PC-9 (cell line): ENCODE measurements at places on chromosomes 16 and 17.
A peak's percentile ranks its signal among the peaks of the same experiment; 100 is the strongest.

- no peak for DNase-seq
Observed at GRCh38 chr17:12982224-12982623, 35.6 kb downstream of the ELAC2 start.

- peak; percentile 59 for DNase-seq
Observed at GRCh38 chr17:7479213-7480088, at the start of gene ZBTB4. ZBTB4 (minus strand) TSS chr17:7479631; CDS start chr17:7466801, 12,830 bp downstream.

DNA sequence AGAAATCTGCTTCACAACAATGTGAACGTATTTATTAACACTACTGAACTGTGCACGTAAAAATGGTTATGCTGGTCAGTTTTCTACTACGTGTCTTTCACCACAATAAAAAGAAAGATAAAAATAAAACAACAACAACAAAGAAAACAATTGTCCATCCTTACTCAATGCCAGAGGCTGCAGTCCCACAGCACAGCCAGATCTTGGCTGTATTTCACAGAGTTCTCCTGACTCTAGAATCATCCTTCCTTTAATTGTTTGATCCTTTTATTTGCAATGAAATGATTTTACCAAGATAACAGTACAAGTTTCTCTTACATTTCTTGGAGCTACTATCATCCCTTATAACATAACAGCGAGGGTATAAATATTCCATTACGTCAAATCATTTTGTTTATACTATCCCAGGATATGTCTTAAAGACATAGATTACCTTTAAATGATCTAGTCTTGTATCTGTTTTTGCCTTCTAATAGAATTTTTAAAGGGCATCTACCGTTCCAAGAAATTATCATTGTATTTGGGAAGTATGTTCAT is 103.3 kb downstream of the SLC39A11 start:
- no peak for DNase-seq

- DNase-seq, result no peak
Observed at GRCh38 chr16:55169780-55170179, 154.2 kb upstream of the IRX6 start.

DNA sequence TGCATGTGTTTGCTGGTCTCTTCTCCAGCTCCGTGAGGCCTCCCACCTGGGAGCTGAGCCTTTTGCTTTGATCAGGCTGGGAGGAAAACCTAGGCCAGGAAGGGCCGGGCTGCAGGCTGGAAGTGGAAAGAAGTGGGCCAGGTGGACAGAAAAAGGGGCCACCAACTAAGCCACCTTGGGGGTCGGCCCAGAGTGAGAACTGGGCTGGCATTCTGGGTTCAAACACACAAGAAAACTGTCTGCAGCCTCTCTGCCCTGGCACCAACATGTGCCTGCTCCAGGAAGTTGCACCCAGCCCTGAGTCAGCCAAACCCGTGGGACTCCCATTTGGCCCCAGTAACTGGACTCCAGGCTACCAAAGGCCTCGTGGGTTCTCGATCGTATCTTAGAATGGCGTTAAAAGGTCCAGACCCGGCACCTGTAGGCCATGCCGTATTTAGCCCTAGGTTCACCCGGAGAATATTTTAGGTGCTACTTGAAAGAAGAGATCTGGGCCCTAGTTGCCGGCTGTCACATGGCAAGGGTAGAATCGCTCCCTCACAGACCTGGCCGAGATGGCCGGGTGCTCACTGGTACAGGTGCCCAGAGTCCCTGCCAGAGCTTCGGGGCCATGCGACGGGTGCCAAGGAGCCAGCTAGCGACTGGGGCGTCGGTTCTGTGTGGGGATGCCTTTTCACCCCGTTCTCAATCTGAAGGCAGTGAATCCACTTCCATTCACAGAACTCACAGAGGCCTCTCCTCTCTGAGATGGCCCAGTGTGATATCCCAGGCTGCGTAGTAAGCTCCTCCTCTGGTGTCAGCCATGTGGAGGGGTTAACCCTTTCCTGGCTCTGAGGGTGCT is 236.6 kb downstream of the MRTFB start:
- peak; percentile 62 for DNase-seq

- peak; percentile 80 for DNase-seq
Observed at GRCh38 chr17:43024407-43025289, at the start of gene RND2. RND2 (plus strand) TSS chr17:43025231; CDS start chr17:43025348, 117 bp downstream.

- no peak for DNase-seq
Observed at GRCh38 chr17:70321352-70321751, 152.0 kb downstream of the KCNJ2 start.
